Activated naive CD8-positive, alpha-beta T cell treated with anti-CD3 and anti-CD28 coated beads, Interleukin-2, amount 10 ng/mL, durations not matched to agents 7 days and 5 days (primary cell): ENCODE measurements at places on chromosomes 13 and 19. TPM values are rescaled to one million over a fixed set of nuclear protein-coding genes. Genes with fewer than 3 reads are reported as not detected.

DNA sequence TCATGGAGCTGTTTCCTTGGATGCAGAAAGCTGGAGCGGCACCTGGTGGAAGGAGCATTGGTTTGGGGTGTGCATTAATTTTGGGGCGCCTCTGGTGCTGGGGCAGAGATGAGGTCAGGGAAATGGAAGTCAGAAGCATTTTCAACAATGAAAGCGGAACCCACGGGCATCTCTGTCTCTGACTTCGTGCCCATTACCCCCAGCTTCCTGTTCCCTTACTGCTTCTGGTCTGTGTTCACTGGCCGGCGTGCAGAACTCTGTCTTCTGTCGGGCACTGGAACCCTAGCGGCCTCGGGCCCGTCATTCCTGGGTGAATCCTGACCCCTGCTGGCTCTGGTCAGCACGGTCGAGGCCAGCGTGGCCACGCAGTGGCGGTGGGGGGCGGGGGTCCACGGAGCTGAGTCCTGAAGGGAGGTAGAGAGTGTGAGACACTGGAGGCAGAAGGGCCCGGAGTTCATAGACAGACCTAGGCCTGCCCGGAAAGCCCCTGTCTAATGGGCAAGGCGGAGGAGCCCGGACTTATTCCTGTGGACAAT lies 7.9 kb upstream of the LINGO3 start:
- H3K4me1 ChIP-seq: no peaks in the 10 kb centered on the region
- H3K27me3 ChIP-seq: peaks cover 25% of the 10 kb centered on the region
- H3K4me3 ChIP-seq: no peak overlapping the region
- no peak overlapping the region for H3K27ac ChIP-seq
- no peak for DNase-seq

- H3K4me1 ChIP-seq: peaks cover 3% of the 10 kb centered on the region
- H3K27me3 ChIP-seq: peaks cover 2% of the 10 kb centered on the region
- H3K36me3 ChIP-seq: no peaks in the 10 kb centered on the region
- H3K4me3 ChIP-seq: no peak overlapping the region
- no peak for DNase-seq
- H3K27ac ChIP-seq: no peak overlapping the region
Observed at GRCh38 chr19:2026770-2027169, 11.3 kb upstream of the BTBD2 start.

DNA sequence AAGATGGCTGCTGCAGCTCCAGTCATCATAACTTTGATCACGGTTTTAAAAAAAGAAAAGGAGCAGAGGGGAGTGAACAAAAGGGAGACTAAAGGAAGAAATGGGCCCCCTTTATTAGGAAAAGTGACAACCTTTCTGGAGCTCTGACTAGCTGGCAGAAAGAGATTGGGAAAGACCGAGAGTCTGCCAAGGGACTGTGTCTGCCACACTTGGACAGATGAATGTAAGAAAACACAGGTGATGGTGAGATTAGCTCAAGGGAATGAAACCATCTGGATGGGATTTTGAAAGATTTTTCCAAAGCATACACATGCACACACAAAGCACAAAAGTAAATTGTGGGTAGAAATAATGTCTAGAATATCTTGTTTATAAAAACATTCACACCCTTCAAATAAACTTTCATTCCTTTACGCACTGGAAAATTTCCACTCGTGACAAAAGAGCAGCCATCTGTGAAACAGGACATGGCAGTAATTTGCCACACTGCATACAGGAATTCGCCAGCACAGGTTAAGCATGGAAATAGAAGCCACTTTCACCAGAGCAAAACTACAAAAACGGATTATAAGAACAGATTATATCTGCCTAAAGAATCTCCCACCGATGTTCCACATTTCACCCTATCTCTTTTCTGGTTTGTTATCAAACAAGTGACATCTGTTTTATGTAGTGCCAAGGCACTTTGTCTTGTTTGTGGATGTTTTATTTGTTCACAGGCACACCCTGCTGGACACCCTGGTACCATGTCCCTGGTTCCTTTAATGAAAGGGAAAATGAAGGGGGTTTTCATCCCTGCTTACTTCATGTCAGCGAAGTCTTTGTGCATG lies 819.5 kb downstream of the DIAPH3 start:
- no peaks in the 10 kb centered on the region for H3K4me1 ChIP-seq
- H3K27me3 ChIP-seq: no peaks in the 10 kb centered on the region
- H3K36me3 ChIP-seq: no peaks in the 10 kb centered on the region
- H3K4me3 ChIP-seq: no peak overlapping the region
- H3K27ac ChIP-seq: no peak overlapping the region

GRCh38 chr19:51651216-51651846 lies 4.7 kb upstream of the SIGLEC14 start:
- H3K27ac ChIP-seq: no peak overlapping the region
- H3K4me1 ChIP-seq: no peaks in the 10 kb centered on the region
- H3K4me3 ChIP-seq: no peak overlapping the region
- no peaks in the 10 kb centered on the region for H3K36me3 ChIP-seq
- H3K27me3 ChIP-seq: peaks cover 22% of the 10 kb centered on the region
- DNase-seq: no peak

DNA sequence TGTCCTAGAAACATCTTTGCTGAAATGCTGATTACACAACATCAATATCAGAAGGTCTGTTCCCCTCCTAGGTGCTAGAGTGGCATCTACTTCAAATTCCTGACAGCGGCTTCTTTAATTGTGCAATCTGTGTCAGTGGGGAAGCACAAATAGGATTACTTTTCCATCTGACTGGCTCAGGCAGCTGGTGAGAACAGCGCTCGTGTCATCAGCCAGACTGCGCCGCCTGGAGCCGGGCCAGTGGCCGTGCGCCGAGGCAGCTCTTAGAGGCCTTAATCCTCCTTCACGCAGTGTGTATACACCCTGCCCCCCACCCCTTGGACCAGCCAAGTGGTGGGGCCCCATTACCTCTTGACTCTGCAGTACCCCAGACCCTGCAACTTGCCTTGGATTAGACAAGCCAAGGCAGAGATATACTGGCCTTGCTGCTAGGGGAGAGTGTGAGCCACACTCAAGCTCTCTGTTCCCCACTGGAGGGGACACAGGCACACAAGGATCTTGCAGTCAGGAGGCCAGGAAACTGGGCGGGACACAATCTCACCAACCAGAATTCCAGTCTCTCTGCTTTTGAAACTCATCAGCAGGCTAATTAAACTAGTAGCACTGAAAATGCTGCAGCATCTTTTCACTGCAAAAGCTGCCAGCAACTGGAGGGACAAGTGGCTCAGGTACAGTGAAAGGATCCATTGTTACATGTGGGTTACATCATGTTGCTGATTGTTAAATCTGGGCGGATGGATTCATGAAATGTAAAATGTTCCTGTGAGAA lies 48.9 kb upstream of the EPHX3 start:
- H3K4me3 ChIP-seq: no peak overlapping the region
- H3K4me1 ChIP-seq: peaks cover 43% of the 10 kb centered on the region
- peaks cover 2% of the 10 kb centered on the region for H3K36me3 ChIP-seq
- no peaks in the 10 kb centered on the region for H3K27me3 ChIP-seq
- no peak for DNase-seq
- no peak overlapping the region for H3K27ac ChIP-seq

The CEACAM16 gene
- not detected for total RNA-seq

The SGCG gene
- not detected for total RNA-seq

The CYP4F2 gene
- total RNA-seq: not detected
